ENCODE measurements at places on chromosomes 4 and X.

- DNase-seq = no peak
Observed at GRCh38 chr4:141469392-141469791, 167.0 kb upstream of the IL15 start.

- no peak for DNase-seq
Observed at GRCh38 chr4:138727731-138728130, 287.9 kb upstream of the NOCT start.

GRCh38 chr4:158775091-158775651 is 6.3 kb downstream of the FNIP2 start:
- DNase-seq = no peak

GRCh38 chr4:55312489-55313101 is 33.4 kb upstream of the SRD5A3 start:
- no peak for DNase-seq

- no peak for DNase-seq
Observed at GRCh38 chr4:16691450-16691849, 207.0 kb downstream of the LDB2 start.

GRCh38 chr4:185682236-185682635 is 129.8 kb downstream of the SORBS2 start:
- no peak for DNase-seq

DNA sequence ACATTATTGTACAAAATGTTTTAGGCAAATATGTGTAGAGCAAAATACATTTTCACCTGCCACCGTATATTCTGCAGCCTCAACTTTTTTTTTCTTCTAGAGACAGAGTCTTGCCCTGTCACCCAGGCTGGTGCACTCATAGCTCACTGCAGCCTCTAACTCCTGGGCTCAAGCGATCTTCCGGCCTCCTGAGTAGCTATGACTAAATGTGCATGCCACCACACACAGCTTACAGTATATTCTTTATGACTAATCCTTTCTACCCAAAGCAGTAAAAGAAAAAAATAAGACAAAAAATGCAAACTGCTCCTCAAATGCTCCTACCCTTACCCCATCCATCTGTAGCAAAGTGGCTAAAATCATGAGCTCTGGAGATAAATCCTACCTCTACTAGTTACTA is 426.3 kb downstream of the KCNIP4 start:
- no peak for DNase-seq

DNA sequence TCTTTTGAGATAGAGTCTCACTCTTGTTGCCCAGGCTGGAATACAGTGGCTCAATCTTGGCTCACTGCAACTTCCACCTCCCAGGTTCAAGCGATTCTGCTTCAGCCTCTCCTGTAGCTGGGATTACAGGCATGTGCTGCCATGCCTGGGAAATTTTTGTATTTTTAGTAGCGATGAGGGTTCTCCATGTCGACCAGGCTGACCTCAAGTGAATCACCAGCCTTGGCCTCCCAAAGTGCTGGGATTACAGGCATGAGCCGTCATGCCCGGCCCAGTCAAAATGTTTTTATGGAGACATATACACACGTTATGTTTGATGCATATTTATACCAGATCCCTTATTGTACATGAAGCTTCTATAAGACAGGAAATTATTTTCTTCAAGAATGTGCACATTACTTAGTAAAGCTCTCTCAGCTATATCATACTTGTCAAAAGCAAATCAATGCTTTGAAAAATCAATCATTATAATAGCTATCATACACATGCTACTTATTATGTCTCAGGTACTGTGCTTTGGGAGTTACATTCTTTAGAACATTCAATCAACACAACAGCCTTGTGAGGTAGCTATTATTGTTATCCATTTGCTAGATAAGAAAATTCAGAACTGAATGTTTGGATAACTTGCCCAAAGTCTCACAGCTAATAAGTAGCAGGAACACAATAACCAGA is 269.2 kb downstream of the FSTL5 start:
- no peak for DNase-seq

- no peak for DNase-seq
Observed at GRCh38 chr4:150950657-150951288, 64.3 kb downstream of the LRBA start.

Data from cerebellar nuclear complex (tissue), 1 donor.